ENCODE measurements at places on chromosomes 2 and 18.
A peak's percentile ranks its signal among the peaks of the same experiment; 100 is the strongest.

DNA sequence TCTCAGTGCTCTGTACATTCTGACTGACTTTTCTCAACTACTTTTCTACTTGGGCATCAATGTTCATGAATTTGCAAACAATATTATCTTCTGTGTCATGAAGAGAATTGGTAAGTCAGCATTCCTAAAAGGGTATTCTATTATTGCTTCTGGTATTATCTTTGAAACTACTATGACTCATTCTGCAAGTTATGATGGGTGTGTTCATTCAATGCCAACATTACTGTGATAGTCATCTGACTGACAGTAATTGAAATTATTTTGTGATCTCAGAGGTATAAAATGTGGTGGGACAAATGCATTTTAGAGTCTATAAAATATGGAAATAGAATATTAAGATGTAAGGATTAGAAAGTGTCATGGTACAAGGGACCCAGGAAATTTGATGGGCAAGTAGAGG, 736.0 kb upstream of the CELF4 start:
- no peaks in the 10 kb centered on the region for H3K36me3 ChIP-seq
- H3K4me3 ChIP-seq: no peak overlapping the region
- no peaks in the 10 kb centered on the region for H3K4me1 ChIP-seq
- H3K27me3 ChIP-seq: no peaks in the 10 kb centered on the region
- no peak for DNase-seq

- H3K27me3 ChIP-seq: no peaks in the 10 kb centered on the region
- no peak for DNase-seq
- no peaks in the 10 kb centered on the region for H3K36me3 ChIP-seq
- no peak overlapping the region for H3K4me3 ChIP-seq
These were observed 32.4 kb upstream of the GORASP2 start for GRCh38 chr2:170896622-170897021.

GRCh38 chr2:29394311-29394980, 279.2 kb downstream of the CLIP4 start:
- no peak for DNase-seq
- H3K4me1 ChIP-seq: no peaks in the 10 kb centered on the region
- H3K27me3 ChIP-seq: no peaks in the 10 kb centered on the region
- H3K4me3 ChIP-seq: no peak overlapping the region
- H3K27ac ChIP-seq: no peak overlapping the region
- no peaks in the 10 kb centered on the region for H3K36me3 ChIP-seq

DNA sequence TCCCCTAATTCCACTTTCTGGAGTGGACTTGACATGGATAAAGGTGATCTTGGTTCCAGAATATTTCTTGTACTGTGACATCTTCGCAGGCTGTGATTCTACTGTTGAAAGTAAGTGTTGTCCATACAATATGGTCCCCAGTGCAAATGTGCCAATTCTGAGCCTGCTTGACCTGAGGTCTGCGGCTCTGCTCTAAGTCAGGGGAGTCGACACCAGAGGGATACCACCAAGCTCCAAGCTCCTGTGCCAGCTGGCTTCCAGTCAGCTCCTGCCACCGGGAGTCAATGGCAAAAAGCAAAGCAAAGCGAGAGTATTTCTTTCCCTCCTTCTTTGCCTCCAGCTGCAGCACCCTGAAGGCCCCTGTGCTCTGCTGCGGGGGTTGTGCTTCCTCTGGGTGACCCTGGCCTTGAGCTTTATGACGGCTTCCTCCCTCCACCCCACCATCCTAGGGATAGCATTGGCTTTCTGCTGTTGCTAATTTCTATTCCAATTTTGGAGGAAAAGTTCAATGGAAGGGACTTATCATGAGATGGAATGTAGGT, 50.4 kb downstream of the SLC35F5 start:
- no peak for DNase-seq
- H3K4me3 ChIP-seq: no peak overlapping the region
- H3K27me3 ChIP-seq: no peaks in the 10 kb centered on the region
- no peak overlapping the region for H3K27ac ChIP-seq
- H3K36me3 ChIP-seq: peaks cover 14% of the 10 kb centered on the region

DNA sequence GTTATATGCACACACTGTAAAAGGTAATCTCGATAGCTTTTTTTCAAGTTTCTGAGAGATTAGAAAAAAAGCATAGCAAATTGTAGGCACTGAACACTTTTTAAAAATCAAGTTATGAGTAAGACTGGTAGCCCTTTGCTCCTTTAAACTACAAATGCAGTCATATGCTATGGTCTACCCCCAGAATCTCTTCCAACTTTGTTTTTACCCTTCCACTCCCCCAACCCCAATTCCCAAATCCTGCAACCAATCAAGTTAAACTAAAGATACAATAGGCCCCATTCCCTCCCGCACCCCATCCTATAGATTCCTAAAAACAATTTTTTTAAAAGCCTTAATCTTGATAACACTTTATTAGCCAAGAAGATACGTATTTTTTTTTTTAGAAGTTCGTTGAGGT, 752 bp upstream of the BAZ2B start:
- H3K4me1 ChIP-seq: peaks cover 11% of the 10 kb centered on the region

- DNase-seq: no peak
- H3K4me1 ChIP-seq: no peaks in the 10 kb centered on the region
- H3K27me3 ChIP-seq: no peaks in the 10 kb centered on the region
- no peak overlapping the region for H3K27ac ChIP-seq
- H3K4me3 ChIP-seq: no peak overlapping the region
- H3K36me3 ChIP-seq: no peaks in the 10 kb centered on the region
These were observed 26.6 kb upstream of the PLB1 start for GRCh38 chr2:28469304-28469703.

- peak overlapping the region; percentile 94 for H3K27ac ChIP-seq
- peaks cover 34% of the 10 kb centered on the region for H3K4me1 ChIP-seq
- peak; percentile 65 for DNase-seq
- H3K36me3 ChIP-seq: peaks cover 66% of the 10 kb centered on the region
These were observed 602 bp downstream of the SNX17 start for GRCh38 chr2:27370816-27371620.

DNA sequence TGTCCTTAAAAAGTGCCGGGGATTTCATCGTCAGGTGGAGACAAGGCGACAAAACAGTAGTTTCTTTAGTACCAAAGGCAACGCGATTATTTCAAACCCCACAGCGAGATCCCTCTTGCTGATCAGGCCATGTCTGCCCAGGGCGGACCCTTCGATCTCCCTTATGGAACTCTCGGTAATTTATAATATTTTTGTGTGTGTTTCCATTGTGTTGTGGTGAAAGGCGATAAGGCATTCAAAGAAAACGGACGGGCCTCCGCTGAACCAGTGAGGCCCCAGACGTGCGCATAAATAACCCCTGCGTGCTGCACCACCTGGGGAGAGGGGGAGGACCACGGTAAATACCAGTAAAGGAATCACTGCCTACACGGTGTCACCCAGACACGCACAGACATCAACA, 1.4 kb upstream of the GAD1 start:
- H3K4me1 ChIP-seq: peaks cover 67% of the 10 kb centered on the region
- H3K36me3 ChIP-seq: no peaks in the 10 kb centered on the region
- DNase-seq: no peak
- H3K27me3 ChIP-seq: peaks cover 47% of the 10 kb centered on the region

GRCh38 chr18:40249390-40250080, 1705.5 kb upstream of the PIK3C3 start:
- DNase-seq: no peak
- H3K4me3 ChIP-seq: no peak overlapping the region
- no peak overlapping the region for H3K27ac ChIP-seq
- H3K4me1 ChIP-seq: no peaks in the 10 kb centered on the region
- H3K27me3 ChIP-seq: no peaks in the 10 kb centered on the region
- H3K36me3 ChIP-seq: no peaks in the 10 kb centered on the region

GRCh38 chr18:63438181-63438580, 15.9 kb upstream of the VPS4B start:
- peaks cover 4% of the 10 kb centered on the region for H3K4me1 ChIP-seq
- no peaks in the 10 kb centered on the region for H3K27me3 ChIP-seq
- no peak for DNase-seq
- H3K36me3 ChIP-seq: no peaks in the 10 kb centered on the region

- DNase-seq: peak; percentile 92
- H3K36me3 ChIP-seq: no peaks in the 10 kb centered on the region
- H3K27ac ChIP-seq: peak overlapping the region; percentile 48
These were observed 111.9 kb downstream of the AP1S3 start for GRCh38 chr2:223725494-223725893.

DNA sequence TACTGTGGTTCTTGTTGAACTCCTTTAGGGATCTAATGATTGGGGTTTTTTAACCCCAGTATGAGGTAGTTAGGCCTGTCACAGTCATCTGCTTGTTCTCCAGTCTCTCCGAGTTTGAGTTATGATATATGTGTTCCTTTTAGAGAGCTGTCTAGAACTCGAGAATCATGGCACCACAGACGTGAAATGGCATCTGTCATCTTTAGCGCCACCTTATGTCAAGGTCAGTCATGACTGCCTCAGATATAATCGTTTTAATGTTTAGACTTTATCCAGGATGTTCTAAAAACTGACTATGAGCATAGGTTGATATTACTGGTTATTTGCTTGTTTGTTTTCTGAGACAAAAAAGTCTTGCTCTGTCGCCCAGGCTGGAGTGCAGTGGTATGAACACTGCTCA, 112.2 kb downstream of the CEP192 start:
- H3K27ac ChIP-seq: no peak overlapping the region
- DNase-seq: no peak
- H3K27me3 ChIP-seq: no peaks in the 10 kb centered on the region
- H3K36me3 ChIP-seq: peaks cover 99% of the 10 kb centered on the region

- peak overlapping the region; percentile 19 for H3K27ac ChIP-seq
- DNase-seq: no peak
- H3K36me3 ChIP-seq: peaks cover 18% of the 10 kb centered on the region
- no peak overlapping the region for H3K4me3 ChIP-seq
These were observed 113.8 kb upstream of the EML6 start for GRCh38 chr2:54609647-54610046.

GRCh38 chr2:11683476-11683875, 13.5 kb upstream of the NTSR2 start:
- H3K27me3 ChIP-seq: no peaks in the 10 kb centered on the region
- H3K36me3 ChIP-seq: no peaks in the 10 kb centered on the region
- peaks cover 6% of the 10 kb centered on the region for H3K4me1 ChIP-seq
- no peak overlapping the region for H3K4me3 ChIP-seq

- H3K4me1 ChIP-seq: no peaks in the 10 kb centered on the region
- DNase-seq: no peak
- H3K4me3 ChIP-seq: no peak overlapping the region
- H3K27me3 ChIP-seq: no peaks in the 10 kb centered on the region
- H3K36me3 ChIP-seq: no peaks in the 10 kb centered on the region
- H3K27ac ChIP-seq: no peak overlapping the region
These were observed 84.8 kb downstream of the OSBPL6 start for GRCh38 chr2:178279142-178279541.

- H3K27me3 ChIP-seq: no peaks in the 10 kb centered on the region
- H3K27ac ChIP-seq: no peak overlapping the region
- no peaks in the 10 kb centered on the region for H3K36me3 ChIP-seq
- no peak for DNase-seq
These were observed 786.8 kb downstream of the KCNJ3 start for GRCh38 chr2:155485141-155485842.

GRCh38 chr18:22682720-22683119, 250.4 kb upstream of the RBBP8 start:
- H3K4me3 ChIP-seq: no peak overlapping the region
- no peak for DNase-seq
- H3K27me3 ChIP-seq: no peaks in the 10 kb centered on the region
- peak overlapping the region; percentile 74 for H3K27ac ChIP-seq
- no peaks in the 10 kb centered on the region for H3K36me3 ChIP-seq
- peaks cover 6% of the 10 kb centered on the region for H3K4me1 ChIP-seq

- no peak for DNase-seq
- H3K4me3 ChIP-seq: no peak overlapping the region
- H3K27me3 ChIP-seq: no peaks in the 10 kb centered on the region
- no peaks in the 10 kb centered on the region for H3K36me3 ChIP-seq
- H3K27ac ChIP-seq: no peak overlapping the region
- H3K4me1 ChIP-seq: peaks cover 20% of the 10 kb centered on the region
These were observed 72.3 kb upstream of the RIOK3 start for GRCh38 chr18:23380817-23381216.

GRCh38 chr2:8515864-8516533, 165.9 kb upstream of the ID2 start:
- no peaks in the 10 kb centered on the region for H3K36me3 ChIP-seq
- peaks cover 13% of the 10 kb centered on the region for H3K4me1 ChIP-seq
- no peak overlapping the region for H3K4me3 ChIP-seq
- H3K27me3 ChIP-seq: no peaks in the 10 kb centered on the region
- H3K27ac ChIP-seq: peak overlapping the region; percentile 9

- H3K4me3 ChIP-seq: no peak overlapping the region
- H3K27me3 ChIP-seq: no peaks in the 10 kb centered on the region
- no peak for DNase-seq
- no peaks in the 10 kb centered on the region for H3K36me3 ChIP-seq
- H3K27ac ChIP-seq: no peak overlapping the region
- H3K4me1 ChIP-seq: no peaks in the 10 kb centered on the region
These were observed 723.3 kb upstream of the DDX18 start for GRCh38 chr2:117091041-117091837.

DNA sequence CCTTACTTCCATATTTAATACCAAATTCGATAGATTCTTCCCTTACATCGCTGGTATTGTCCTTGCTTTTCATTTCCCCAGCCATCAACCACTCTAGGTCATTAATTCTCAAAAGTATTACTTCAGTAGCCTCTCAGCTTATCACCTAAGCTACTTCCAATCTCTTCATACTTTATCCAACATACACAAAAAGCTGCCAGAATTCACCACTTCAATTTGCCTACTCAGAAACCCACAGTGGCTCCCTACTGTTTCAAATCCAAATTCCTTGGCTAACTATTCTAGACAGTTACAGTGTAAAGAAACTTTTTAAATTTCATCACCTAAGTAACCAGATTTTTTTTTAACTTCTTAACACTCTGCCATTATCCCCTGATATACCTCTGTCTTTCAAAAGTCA, 4.7 kb downstream of the SLC25A12 start:
- H3K36me3 ChIP-seq: peaks cover 6% of the 10 kb centered on the region
- H3K27ac ChIP-seq: no peak overlapping the region
- no peaks in the 10 kb centered on the region for H3K27me3 ChIP-seq
- no peak for DNase-seq

- H3K27me3 ChIP-seq: no peaks in the 10 kb centered on the region
- no peaks in the 10 kb centered on the region for H3K4me1 ChIP-seq
- no peak overlapping the region for H3K27ac ChIP-seq
- no peaks in the 10 kb centered on the region for H3K36me3 ChIP-seq
These were observed 126.5 kb downstream of the TTC32 start for GRCh38 chr2:19775315-19775714.

Data from stomach (tissue), 19 donors.